ENCODE measurements at places on chromosomes 6 and 20.

GRCh38 chr20:18739751-18740166, 73.8 kb upstream of the SCP2D1 start:
- DNase-seq = no peak

- DNase-seq = no peak
Measured at GRCh38 chr6:15183979-15184378, 61.9 kb upstream of the JARID2 start.

DNA sequence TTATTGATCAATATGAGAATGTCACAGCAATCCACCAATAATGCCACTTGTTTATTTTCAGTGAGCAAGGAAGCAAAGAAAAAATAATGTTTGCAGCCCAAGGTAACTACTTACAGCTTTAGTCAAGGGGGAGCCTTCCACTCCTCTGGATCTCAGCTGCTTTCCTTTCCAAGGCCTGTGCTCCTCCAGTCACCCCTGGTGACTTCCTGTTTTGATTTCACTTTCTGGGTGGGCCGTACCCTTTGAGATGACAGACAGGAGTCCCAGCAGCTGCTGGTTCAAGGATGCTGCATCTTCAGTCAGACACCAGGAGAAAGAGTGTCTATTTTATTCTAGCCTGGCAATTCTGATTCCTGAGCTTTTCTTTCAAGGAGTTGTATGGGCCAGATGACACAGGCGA, 5.6 kb upstream of the VNN2 start:
- peak; percentile 4 for DNase-seq

DNA sequence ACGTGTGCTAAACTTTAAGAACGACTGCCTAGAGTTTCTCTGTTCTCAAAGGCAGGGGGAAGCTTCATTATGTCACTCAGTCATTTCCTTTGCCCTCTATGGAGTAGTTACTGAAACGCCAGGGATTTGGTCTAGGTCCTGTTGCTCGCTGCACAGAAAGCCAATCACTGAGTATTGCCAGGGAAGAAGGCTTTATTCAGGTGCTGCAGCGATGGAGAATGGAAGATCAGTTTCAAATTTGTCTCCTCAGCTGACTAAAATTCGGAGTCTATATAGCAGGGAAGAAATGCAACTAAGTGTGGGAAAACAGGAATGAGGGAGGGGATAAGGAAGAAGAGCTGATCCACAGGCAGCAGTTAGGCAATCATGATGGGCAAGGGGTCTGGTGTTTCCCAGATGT, 75.8 kb downstream of the QRSL1 start:
- no peak for DNase-seq

DNA sequence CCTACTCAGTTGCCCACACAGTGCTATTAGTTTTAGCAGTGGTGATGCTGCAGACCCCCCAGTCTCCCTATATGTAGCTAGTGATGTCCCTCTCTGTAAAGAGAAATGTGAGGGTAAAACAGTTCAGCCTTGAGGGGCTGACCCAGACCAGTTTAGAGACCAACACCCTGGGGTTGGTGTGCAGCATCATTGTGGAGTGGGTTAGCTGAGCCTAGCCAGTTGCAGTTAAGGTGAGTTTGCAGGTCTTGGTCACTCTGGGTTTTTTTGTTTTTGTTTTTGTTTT, 401 bp upstream of the B3GALT4 start:
- no peak for DNase-seq

DNA sequence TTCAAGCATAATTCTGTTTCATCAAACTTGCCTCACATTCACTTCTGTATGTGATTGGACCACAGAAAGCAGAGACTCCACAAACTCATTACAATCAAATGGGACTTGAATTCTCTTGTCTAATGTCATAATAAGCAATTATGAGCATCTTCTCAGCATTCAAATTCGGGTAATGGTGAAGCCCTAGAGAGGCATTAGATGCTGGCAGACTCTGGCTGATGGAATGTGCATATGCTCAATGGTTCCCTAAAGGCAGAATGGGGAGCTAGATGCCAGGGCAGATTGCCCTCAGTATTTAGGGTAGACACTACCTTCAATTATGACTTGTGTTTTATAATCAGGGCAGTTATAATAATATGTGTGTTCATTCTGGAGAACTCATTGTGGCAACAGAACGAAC, 127.9 kb downstream of the HDGFL1 start:
- no peak for DNase-seq

GRCh38 chr6:56017198-56017597, 141.8 kb upstream of the BMP5 start:
- DNase-seq = no peak

DNA sequence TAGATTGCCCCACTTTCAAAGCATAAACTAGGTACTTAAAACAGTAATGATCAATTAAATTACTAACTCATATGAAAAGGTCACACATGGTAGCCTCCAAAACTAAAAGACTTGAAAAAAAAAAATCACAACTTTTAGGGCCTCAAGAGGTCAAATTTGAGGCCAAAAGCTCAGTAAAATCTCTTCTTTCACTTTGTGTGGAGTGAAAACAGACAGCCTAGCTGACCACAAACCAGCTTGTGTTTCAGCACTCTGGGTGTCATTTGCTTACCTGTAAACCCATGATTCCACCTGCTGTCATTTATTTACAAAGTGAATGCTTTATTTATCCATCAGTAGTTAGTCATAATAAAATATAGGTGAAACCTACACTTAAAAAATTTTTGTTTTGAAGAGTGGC, 34.0 kb downstream of the GNAS start:
- no peak for DNase-seq

- peak; percentile 45 for DNase-seq
Measured at GRCh38 chr20:54680872-54681619, 205.7 kb downstream of the DOK5 start.

GRCh38 chr6:13924146-13924948, 405 bp upstream of the RNF182 start:
- peak; percentile 65 for DNase-seq

DNA sequence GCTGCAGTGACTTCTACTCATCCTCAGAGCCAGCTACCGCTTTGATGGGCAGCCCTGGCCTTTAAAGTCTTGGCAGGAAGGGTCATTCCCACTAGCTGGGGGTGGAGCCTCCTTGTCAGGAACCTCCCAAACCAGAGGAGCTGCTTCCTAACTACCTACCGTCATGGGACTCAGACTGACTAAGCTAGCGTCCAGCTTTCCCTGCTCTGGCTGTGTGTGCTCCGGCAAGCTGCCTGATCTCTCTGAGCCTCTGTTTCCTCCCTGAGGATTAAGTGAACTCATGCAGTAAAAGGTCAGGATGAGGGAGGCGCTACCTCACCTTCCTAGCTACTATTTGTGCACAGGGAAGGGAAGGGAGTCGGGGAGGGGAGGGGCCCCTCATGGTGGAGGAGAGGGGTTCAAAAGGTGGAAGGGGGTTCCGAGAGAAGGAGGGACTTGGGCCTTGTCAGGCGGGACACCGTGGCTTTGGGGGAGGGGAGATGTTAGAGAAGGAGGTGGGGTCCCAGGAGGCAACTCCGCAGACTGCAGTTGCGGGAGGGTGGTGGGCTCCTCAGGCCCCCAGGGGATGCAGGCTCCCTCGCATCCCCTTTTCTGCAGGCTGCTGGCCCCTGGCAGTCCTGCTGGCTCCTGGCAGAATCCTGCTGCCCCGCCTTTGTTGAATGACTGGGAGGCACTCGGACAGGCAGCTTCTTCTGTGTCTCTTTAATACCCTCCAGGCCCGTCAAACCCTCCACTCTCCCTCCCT, 9.8 kb downstream of the DUSP15 start:
- no peak for DNase-seq

DNA sequence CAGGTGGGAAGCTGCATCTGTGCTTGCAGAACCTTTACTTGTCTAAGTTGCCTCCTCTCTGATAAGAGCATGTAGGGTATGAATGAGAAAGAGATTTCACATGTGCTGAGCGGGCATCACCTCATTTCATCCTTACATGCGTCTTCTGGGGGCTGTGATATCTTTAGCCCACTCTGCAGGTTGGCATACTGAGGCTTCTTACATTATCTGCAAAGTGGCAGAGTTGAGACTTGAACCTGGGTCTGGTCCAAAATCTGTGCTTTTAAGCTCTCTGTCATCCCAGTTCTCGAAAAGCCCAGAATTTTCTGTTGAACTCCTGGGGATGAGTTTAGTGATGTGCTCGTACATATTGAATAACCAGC, 2.0 kb upstream of the SRC start:
- DNase-seq = no peak

DNA sequence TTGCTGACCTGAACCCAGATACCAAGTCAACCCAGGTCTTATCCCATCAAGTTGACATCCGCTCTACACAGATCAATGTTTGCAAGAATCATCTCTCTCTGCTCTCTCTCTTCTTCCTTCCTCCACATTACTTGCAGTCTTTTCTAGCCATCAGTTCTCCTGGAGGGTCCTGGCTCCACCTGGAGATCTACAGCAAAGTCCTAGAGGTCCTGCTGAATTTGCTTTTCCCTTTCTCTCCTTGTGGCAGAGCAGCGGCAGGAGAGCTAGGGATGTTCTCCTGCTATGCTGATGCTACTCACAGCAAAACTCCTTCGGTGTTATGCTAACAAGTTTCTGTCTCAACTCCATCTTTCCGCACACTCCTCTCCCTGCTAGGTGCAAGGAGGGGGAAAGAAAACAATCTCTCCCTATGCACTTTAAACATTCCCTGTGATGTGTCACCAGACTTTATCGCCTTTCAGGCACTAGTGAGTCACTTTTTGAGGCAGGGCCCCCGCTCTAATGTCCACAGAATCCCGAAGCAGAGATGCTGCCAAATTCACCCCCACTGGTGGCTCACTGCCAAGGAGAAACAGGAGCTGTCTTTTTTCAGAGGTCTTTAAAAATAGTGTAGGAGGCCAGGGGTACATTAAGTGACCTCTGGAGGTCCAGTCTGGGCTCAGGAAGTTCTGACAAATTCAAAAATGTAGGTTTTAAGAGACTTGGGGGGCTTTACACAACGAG, 62.6 kb downstream of the FAM50B start:
- DNase-seq = peak; percentile 85

GRCh38 chr20:7585126-7585679, 355.1 kb downstream of the HAO1 start:
- no peak for DNase-seq

- no peak for DNase-seq
Measured at GRCh38 chr6:6826095-6826901, 237.8 kb downstream of the LY86 start.

DNA sequence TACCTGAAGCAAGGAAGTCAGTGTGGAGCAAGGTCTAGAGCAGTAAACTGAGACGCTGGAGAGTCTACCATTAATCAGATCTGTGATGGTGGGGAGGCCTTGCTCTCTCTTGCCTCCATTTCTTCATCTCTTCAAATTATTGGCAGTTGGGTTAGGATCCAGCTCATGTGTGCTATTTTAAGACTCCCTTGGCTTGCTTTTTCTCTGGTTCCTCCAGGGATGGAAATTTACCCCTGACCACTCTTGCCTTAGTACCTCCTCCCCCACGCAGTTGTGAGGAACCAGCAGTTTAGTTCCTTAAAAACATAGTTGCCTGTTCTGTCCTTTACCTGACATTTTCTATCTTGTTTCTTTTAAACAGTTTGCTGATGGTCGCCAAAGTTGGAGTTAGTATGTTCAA, 7.4 kb downstream of the TMEM14C start:
- DNase-seq = no peak

DNA sequence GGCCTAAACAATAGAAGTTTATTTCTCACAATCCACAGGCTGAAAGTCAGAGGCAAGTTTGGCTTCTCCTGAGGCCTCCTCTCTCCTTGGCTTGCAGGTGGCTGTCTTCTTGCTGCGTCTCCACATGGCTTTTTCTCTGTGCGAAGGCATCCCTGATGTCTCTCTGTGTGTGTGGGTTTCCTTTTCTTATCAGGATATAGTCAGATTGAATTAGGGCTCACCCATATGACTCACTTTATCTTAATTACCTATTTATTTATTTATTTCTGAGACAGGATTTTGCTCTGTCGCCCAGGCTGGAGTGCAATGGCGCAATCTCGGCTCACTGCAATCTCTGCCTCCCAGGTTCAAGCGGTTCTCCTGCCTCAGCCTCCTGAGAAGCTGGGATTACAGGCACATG, 30.7 kb downstream of the LINC00237 start:
- no peak for DNase-seq

GRCh38 chr6:3202999-3203696, 24.3 kb downstream of the TUBB2B start:
- no peak for DNase-seq

GRCh38 chr6:167699141-167699931, 127.4 kb upstream of the AFDN start:
- DNase-seq = no peak

DNA sequence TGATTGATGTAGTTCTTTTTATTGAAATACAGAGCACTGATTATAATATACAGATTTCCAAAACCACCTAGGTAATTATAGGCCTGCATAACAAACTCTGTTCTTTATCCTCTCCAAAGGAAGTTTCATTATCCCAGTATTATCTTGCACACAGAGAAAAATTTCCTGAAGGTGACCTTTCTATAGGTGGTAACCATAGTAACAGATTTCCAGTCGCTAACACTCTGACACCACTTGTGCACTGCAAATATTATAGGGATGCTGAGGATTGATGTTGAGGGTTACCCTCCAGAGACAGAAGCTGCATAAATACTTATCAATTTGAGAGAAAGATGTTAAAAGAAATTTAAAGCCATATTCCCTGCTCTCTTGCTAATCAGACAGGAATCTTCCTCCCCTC, 274.5 kb upstream of the NRSN1 start:
- no peak for DNase-seq

DNA sequence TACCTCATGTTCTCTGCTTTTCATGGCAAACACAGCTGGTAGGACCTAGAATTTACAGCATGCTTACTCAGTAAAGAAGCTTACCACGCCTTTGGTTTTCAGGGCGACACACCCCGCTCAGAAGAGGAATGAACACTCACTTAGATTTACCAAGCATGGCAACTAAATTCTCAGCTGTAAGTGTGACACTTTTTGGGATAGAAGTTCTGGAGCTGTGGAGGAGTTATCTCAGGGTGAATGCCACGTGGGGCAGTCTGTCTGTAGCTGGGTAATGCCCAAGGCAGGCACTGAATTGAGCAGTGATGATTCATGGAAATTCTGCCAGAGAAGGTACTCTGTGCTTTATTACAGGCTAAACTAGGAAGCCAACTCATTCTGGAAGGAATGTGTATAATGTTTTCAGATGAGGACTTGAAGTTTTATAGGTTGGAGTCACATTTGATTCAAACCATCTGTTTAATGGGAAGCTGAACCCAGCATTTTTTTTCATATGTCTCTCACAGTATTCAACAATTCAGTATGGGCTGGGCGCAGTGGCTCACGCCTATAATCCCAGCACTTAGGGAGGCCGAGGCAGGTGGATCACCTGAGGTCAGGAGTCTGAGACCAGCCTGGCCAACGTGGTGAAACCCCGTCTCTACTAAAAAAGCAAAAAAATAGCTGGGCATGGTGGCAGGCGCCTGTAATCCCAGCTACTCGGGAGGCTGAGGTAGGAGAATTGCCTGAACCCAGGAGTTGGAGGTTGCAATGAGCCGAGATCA, 3.5 kb upstream of the PRIM2 start:
- DNase-seq = peak; percentile 86

GRCh38 chr6:3831761-3832530, 17.2 kb upstream of the FAM50B start:
- DNase-seq = no peak

DNA sequence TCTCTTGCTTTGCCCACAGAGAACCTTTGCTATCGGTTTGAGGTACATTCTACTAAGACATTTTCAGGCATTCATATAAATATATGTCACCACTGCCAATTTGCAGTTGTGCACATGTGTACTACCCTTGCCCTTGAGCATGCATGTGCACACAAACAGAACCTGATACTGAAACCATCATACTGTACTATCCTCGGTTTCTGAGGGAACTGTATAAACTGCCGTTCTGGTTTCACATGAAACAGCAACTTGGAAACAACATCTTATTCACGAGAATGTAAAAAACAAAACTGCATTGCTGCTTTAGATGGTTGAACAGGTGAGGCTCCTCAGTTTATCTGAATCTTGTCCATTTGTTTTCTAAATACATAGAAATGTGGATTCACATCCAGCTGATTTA, 151.2 kb upstream of the TMEM170B start:
- no peak for DNase-seq
